T follicular helper cell (primary cell): ENCODE measurements at places on chromosomes 4 and X.

DNA sequence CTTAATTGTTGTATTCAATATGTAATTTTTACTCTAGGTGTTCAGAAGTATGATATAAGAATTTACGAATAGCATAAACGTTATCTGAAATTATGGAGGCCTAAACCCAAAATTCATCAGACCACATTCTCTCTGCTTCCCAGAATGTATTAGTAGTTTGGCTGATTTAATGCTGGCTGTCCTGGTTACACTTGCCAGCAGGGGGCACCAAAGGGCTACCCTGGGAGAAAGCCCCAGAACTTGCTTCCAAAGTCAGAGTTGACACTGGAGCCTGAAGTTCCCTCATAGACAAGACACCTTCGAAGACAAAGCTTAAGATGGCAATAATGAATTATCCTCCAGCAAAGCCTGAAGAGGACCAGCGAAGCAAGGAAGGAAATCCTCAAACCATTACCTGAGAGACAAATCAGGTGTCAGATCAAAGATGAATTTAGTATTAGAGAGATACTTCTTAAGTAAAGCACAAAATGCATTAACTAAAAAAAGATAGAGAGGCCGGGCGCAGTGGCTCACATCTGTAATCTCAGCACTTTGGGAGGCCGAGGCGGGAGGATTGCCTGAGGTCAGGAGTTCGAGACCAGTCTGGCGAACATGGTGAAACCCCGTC lies 11.3 kb upstream of the ANOS1 start:
- DNase-seq: peak; percentile 54

DNA sequence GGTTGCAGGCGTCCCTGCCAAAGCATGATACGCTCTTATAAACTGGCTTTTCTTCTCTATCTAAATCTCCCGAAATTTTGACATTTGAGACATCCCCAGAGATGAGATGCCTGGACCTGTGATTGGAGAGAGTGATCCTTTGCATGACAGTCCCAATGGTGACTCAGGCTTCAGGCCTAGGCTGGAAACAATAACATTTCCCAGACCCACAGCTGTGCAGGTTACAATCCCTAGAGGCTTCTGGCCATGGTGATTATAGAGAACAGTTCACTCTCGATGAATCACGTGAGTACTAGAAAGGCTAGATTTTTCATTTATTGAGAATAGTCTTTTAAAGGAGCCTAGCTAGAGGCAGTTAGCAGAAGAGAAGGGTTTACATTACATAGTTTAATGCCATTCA lies 75.9 kb downstream of the SPATA18 start:
- no peak for DNase-seq

GRCh38 chr4:92100975-92101374 lies 202.8 kb upstream of the GRID2 start:
- DNase-seq: no peak

DNA sequence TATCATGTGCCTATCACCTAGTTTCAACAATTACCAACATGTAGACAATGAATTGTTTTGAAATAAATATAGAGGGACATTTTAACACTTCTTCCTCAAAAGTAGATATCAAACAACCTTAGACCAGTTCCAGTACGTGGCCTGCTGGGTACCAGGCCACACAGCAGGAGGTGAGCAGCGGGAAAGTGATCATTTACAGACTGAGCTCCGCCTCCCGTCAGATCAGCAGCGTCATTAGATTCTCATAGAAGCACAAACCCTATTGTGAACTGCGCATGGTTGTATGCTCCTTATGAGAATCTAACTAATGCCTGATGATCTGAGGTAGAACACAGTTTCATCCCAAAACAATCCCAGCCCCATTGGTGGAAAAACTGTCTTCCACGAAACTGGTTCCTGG lies 6.5 kb downstream of the BBS7 start:
- no peak for DNase-seq

GRCh38 chrX:78665342-78665741 lies 6.2 kb upstream of the RTL3 start:
- DNase-seq: no peak

DNA sequence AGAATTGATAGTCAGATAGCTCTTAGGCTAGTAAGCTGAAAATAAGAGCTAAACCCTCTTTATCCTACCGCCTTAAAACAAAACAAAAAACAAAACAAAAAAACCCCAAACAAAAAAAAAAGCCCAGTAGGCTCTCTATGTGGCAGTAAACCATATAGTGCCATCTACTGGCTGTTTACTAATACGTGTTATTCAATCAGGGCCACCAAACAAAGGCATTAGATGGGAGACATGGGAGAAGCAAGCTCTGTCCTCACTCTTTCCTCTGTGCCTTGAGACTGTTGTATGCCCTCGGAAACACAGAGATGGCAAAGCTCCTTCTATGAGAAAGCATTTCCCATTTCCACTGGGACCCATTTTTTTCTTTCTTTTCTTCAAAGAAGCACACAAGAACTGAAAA lies 148.8 kb upstream of the MID1 start:
- DNase-seq: no peak

DNA sequence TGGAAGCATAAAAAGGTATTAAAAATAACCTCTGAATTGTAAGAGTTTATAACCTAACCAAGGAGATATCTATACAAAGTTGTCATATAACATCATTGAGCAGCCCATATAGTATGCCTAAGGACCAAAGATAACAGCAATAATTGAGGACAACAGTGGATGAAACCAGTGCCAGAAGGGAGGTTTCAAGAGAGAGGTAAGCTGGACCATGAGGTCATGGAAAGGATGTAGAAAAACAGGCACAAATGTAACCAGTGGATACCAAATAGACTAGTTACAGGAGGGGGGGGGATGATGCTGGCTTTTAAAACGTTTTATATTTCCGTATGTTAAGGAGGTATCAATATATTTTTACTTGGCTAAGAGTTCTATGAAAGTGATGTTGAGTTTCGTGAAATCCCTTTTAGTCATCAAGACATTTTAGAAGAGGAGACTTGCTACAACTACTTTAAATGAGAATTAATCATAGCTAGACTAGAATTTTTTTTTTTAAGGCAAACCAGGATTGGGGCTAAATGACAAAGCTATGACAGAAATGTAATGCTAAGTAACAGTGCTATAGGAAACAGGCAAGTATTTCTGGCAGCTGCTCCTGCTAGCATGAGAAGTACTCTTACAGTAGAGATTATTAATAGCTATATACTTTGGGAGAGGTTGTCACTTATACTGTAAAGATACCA lies 161.1 kb downstream of the FBXW7 start:
- no peak for DNase-seq

GRCh38 chr4:116374815-116375214 lies 710.6 kb downstream of the TRAM1L1 start:
- DNase-seq: no peak

DNA sequence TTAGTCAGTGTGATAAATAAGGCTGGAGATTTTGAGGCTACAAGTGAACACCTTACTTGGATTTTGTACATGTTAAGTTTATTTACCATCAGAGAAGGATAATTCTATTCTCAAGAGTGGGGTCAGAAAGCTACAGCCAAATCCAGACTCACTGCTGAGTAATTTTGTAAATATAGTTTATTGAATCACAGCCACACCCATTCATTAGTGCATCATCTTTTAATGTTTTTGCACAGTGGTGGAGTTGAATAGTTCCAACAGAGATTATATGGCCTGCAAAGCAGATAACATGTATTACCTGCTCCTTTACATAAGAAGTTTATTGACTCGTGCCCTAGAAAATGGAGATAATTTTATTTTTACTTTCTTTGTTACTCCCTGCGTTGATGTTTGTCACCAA lies 60.4 kb downstream of the PCDH18 start:
- DNase-seq: no peak
